ENCODE measurements at places on chromosomes 2 and 18.

DNA sequence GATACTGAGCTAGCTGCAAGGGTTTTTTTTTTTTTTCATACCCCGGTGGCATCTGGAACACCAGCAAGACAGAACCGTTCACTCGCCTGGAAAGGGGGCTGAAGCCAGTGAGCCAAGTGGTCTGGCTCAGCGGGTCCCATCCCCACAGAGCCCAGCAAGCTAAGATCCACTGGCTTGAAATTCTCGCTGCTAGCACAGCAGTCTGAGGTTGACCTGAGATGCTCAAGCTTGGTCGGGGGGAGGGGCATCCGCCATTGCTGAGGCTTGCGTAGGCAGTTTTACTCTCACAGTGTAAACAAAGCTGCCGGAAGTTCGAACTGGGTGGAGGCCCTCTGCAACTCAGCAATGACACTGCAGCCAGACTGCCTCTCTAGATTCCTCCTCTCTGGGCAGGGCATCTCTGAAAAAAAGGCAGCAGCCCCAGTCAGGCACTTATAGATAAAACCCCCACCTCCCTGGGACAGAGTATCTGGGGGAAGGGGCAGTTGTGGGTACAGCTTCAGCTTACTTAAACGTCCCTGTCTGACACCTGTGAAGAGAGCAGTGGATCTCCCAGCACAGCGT lies 5.1 kb upstream of the MIB1 start:
- no peak for DNase-seq

GRCh38 chr2:189802396-189802912 lies 18.2 kb downstream of the PMS1 start:
- DNase-seq, result no peak

DNA sequence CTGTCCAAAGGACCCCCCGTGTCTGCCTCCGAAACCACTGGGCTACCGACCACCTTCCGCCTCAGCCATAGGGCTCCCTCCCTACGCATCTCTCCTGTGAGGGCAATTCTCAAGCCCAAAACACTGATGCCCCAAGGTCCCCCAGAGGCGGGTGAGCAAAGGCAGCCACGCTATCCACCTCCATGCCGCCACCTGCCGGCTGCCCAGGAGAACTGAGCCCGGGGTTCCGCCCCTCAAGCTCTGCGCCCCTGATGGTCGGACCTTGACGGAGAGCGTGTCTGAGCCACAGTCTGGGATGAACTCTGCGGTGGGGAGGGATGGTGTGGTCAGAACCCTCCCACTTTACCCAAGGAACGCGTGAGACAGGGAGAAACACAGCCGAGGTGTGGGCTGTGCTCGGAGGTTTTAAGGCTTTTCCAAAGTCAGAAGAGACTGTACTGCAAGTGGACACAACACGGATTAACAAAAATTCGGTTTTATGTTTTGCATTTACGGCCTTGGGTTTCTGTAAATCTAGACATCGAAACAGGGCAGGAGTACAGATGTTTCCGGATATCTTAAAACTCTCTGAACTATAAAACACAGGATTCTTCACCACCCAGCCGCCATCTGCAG lies 114.1 kb downstream of the ZNF516 start:
- peak; percentile 11 for DNase-seq

DNA sequence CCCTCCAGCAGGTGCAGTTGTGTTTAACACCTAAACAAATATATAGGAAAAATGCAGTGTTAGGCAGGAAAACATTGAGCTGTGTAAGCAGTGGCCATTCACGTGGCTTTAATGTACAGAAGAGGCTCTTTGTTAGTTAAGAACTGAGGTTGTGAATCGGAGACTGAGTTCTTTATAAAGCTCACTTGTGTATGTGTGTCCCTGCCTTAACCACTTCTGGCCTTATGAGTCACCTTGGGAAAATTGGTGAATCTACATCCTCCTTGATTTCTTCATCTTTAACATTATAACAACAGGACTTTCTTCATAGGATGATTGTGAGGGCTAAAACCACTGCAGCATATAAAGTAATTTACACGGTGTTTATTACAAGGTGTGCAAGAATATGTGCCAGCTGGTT lies 188.4 kb upstream of the TPO start:
- DNase-seq, result peak; percentile 39

GRCh38 chr18:11050966-11051365 lies 98.4 kb downstream of the PIEZO2 start:
- DNase-seq, result no peak

DNA sequence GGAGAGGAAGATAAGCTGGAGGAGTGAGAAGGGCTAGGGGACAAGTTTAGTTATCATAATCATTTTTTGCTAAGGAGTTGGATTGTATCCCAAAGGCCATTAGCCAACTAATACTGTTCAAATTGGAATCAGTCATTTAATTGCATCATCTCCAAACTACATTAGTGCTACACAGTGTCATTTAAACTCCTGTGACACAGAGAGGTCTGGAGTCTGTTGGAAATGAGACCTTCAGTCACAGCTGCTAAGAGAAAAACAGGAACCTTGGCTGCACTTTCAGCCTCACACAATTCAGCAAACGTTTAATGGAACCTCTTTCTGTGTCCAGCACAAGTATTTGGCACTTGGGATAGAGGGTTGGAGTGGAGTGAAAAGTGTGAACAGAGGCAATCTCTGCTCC lies 175.5 kb upstream of the MGAT5 start:
- no peak for DNase-seq

DNA sequence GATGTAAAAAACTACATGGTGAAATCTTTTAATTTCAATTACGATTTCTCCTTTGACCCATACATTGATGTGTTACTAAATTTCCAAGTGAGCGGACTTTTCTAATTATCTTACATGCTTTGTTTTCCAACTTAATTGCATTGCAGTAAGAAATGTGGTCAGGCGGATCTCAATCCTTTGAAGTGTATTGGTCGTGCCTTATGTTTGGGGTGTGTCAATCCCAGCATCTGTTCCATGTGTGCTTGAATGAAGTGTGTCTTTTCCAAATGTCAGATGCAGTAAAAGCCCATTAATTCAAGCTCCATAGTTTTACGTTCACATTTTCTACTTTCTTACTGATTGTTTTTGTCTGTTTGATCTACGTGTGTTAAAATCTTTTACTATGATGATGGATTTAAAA lies 113.1 kb downstream of the UXS1 start:
- no peak for DNase-seq

GRCh38 chr2:197416268-197416667 lies 18.6 kb downstream of the SF3B1 start:
- no peak for DNase-seq

DNA sequence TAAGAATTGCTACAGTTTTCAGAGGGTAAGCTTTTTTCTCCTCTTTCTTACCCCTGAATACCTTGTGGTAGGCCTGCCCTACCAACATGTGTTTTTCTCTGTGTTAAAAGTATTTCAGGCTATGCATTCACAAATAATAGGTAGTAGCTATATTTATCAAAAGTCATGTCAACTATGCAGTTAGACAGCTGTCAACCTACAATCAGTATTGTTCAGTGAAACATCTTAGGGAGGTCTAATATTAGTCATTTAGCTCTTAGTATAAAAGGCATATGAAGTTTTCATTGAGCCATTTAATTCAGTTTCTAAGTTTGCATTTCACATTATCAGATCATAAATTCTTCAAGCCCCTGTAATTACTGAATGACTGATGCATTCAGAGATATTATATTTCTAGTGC lies 36.7 kb downstream of the XIRP2 start:
- no peak for DNase-seq

GRCh38 chr2:162043132-162043531 lies 30.9 kb downstream of the DPP4 start:
- no peak for DNase-seq

- DNase-seq, result no peak
Observed at GRCh38 chr2:66689456-66690051, 254.6 kb downstream of the MEIS1 start.

DNA sequence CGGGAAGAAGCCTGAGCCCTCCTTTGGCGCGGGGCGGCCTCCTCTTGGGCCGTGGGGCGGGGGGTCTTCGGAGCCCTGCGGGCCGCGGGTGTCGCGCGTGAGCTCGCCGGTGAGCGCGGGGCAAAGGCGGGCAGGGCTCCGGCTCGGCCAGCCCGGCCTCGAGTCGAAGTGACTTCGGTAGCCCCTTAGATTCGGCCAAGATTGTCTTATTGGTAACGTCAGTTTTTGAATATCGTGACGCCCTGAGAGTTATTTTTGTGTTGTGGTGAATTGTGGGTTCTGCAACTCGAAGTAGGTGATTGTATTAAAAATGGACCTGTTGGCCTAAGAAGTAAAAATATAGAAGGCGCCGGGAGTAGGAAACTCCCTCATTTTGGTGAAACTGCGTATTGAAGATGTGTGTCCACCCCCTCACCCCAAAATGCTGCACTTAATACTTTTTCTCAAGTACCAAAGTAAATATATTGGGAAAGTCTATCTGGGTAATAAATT lies 669 bp downstream of the MARCHF7 start:
- peak; percentile 24 for DNase-seq

GRCh38 chr2:176138923-176139660 lies 9.6 kb downstream of the HOXD8 start:
- no peak for DNase-seq

- peak; percentile 6 for DNase-seq
Observed at GRCh38 chr2:133097666-133098065, 427.7 kb upstream of the LYPD1 start.

GRCh38 chr2:187847245-187848208 lies 293.3 kb upstream of the TFPI start:
- no peak for DNase-seq

DNA sequence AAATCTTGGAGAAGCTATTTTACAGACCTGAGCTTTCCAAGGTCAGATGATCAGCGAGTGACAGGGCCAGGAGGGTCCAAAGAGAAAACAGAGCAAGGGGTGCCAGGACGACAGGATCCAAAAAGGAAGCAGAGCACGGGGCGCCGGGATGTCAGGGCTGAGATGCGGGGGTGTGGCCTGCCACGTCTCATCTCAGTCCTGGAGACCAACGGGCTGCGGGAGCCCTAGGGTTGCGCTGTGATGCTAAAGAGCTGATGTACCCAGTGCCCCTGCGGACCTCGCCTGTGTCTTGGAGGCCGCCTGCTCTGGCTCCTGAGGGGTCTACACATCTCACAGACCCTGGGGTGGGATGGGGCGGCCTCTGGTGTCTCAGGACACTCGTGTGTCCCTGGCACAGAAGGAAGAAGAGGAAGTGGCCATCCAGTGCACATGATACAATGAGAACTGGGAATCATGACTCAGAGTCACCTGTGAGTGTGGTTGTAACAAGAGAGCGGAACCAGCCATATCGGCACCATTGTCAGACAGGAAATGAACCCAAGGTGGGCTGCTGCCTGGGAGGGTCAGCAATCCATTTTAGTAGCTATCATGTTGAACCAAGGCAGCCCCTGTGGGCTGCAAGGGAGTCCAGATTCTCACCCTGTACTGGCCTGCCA lies 97.8 kb downstream of the MYT1L start:
- peak; percentile 29 for DNase-seq

DNA sequence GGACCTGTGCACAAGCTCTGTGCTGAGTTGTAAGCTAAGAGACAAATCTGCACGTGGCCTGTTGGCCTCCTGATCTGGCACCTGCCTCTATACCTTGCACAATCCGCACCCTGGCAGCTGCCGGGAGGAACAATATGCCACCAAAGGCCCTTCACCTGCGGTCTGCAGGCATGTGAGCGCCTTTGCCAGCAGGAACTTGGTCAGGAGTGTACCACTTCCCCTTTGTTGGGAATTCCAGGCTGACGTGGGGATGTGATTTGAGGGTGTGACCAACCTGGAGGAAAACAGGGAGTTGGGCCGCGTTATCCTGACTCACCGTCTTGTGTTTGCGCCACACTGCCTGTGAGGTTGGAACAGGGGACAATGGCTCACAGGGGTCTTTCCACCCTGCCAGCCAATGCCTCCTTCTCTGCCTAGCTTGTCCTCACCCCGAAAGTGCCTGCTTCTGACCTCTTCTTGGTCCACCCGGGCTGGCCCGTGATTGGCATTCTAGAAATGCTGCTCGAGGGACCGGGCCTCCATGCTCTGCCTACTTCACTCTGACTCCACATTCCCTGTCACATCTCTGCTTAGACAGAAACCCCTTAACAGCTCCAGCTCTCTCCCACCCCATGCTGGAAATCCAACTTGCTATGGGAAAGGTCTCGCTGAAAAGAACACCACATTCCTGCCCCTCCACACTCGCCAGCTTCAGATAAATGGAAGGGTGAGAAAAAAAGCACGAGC lies 67.1 kb upstream of the MAP4K4 start:
- DNase-seq, result peak; percentile 12

DNA sequence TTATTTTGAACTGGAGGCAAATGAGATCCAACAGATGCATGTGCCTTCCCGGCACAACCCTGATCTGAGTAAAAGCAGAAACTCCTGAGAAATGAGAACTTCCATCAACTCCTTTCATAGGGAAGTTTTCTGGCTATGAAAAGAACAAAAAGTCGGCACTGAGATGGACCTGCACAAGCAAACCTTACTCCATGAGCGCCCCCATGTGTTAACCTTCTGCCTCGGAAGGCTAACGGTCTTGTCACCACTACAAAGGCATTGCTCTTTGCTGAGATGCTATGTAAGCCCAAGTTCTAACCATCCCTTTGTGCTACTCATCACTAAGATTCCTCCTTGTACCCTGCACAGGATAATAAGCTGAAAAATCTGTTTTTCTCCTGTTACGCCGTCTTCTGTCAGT lies 57.3 kb upstream of the SULT1C3 start:
- peak; percentile 4 for DNase-seq

GRCh38 chr2:216606551-216607276 lies 26.5 kb upstream of the IGFBP2 start:
- DNase-seq, result no peak

DNA sequence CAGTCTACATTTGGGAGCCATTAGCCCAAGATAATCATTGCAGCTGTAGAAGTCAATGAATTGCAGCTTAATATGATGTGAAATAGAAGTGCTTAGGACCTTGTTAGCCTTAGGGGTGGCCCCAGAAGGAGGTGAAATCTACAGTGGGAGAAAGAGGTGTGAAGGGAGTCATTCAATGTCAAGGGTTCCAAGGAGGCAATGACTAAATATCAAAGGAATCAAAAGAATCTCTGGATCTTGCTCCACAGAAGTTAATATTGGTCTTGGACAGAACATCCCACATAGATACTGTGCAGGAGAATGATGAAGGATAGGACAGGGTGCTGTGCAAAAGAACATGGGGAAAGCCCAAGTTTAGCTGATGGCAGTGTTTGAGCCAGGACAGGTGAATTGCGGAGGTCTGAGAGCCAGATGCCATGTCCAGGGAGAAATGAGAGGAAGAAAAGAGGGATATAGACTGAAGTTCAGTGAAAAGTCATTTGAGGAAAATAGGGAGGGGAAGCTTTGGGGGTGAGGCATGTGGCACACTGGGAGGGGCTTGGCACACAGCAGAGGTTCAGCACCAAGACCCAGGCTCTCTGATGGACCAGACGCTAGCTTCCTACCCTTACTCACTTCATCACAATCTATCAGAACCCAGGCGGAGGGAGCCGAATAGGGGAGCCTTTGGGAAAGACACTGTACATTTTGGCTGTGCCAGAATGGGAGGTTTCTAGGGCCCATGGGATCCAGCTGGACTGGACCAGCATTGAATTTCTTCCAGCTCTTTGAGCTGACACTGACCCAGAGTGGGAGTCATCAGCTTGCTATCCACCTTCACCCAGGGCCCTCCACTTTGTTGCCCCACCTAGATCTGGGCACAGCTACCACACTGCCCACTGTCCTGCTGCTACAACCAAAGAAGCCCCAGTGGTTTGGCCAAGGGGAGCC lies 2.2 kb downstream of the IL1F10 start:
- DNase-seq, result peak; percentile 82
